ENCODE measurements at places on chromosomes 16 and 17.

DNA sequence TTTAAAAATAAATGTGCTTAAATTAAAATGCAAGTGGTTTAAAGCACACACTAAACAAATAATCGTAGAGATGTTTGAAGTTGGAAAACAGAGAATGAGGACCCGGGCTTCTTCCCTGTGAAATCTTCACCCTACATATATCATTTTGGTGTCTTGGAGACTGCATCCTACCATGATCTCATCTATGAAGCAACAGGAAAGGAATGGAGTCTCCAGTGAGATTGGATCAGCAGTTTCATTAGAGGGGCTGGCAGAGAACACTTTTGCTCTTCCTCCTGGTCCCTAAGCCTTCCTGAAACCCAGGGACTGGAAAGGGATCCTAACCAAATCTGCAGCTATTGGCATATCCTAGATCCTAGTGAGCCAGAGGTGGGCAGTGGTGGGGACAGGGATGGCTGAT lies 85.0 kb downstream of the GRIN2A start:
- no peak for DNase-seq

DNA sequence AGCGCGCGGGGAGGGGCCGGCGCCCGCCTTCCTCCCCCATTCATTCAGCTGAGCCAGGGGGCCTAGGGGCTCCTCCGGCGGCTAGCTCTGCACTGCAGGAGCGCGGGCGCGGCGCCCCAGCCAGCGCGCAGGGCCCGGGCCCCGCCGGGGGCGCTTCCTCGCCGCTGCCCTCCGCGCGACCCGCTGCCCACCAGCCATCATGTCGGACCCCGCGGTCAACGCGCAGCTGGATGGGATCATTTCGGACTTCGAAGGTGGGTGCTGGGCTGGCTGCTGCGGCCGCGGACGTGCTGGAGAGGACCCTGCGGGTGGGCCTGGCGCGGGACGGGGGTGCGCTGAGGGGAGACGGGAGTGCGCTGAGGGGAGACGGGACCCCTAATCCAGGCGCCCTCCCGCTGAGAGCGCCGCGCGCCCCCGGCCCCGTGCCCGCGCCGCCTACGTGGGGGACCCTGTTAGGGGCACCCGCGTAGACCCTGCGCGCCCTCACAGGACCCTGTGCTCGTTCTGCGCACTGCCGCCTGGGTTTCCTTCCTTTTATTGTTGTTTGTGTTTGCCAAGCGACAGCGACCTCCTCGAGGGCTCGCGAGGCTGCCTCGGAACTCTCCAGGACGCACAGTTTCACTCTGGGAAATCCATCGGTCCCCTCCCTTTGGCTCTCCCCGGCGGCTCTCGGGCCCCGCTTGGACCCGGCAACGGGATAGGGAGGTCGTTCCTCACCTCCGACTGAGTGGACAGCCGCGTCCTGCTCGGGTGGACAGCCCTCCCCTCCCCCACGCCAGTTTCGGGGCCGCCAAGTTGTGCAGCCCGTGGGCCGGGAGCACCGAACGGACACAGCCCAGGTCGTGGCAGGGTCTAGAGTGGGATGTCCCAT lies 232.8 kb downstream of the SEC14L1 start:
- no peak for DNase-seq

DNA sequence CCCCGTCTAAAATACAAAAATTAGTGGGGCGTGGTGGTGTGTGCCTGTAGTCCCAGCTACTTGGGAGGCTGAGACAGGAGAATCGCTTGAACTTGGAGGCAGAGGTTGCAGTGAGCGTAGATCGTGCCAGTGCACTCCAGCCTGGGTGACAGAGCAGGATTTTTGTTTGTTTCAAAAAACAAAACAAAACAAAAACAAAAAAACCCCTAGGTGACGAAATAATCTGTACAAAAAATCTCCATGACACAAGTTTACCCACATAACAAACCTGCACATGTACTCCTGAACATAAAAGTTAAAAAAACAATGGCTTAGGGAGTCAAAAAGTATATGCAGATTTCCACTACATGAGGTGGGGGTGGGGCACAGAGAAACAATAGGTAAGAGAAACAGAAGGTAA lies 140.5 kb upstream of the ASIC2 start:
- DNase-seq, result no peak

DNA sequence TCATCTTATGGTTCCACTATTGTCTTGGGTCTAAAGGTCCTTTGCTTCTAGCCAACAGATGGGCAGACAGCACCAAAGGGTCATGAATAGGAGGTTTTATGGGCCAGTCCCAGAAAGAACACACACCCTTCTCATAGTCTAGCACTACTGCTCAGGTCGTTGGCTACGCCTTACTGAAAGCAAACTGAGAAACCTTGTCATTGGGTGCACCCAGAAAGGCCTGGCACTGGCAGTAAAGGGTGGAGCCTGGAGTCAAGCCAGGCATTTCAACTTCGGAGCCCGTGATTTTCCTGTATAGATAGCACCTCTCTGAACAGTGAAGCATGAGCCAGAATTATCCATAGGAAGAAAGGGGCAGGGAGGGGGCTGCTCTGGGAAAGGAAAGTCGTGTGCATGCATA lies 74.9 kb downstream of the VAT1L start:
- no peak for DNase-seq

GRCh38 chr16:65622151-65622550 lies 500.3 kb upstream of the CDH11 start:
- no peak for DNase-seq

GRCh38 chr17:75601057-75601987 lies 13.7 kb downstream of the MYO15B start:
- peak; percentile 77 for DNase-seq

DNA sequence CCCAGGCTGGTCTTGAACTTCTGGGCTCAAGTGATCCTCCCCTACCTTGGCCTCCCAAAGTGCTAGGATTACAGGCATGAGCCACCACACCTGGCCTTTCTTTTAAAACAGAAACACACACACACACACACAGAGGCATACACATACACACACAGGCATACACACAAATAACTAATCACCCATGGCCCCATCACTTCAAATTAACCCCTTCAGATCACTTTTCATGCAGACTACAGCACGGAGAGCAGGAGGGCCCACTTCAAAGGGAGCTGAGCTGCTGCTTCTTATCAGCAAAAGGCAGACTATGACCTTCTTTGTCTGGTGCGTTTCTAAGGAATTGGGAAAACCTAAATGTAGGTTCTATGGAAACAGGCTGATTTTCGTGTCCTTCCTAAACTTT lies 1.9 kb downstream of the CLCN7 start:
- no peak for DNase-seq

GRCh38 chr16:10368969-10369551 lies 16.8 kb upstream of the ATF7IP2 start:
- DNase-seq, result peak; percentile 50

DNA sequence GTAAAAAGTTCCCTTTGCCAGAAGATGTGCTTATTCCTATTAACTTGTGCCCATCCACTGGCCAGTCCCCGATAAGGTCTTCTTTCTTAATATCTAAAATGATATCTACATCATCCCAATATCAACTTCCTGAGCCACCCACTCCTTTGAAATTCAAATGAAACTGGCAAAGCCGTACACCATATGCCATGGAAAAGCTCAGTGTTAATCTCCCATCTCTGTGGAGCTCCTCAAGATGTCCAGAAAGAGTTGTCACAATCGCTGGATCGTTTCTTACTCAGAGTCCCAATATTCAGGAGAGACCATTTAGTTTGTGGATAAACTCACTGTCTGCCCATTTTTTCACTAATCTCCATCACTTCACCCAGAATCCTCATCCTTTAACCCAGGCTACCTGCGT lies 420.7 kb downstream of the NPIPA8 start:
- DNase-seq, result no peak

DNA sequence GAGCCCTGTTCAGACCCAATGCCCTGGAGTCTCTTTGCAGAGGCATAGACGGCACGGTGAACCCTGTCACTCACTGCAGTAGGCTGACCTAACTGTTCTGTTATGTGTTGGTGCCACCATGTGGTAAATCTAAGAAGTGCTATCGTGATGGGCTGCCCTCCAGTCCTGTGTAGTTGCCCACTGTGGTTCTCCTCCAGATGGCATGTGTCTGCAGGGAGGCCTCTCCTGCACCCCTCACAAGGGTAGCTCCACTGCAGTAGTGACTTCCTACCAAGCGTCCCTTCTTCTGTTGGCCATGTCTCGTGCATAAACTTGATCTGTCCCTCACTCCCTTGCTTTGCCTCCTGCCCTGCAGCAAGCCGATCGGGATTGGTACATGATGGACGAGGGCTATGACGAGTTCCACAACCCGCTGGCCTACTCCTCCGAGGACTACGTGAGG lies 5.8 kb downstream of the DHX38 start:
- DNase-seq, result peak; percentile 77

DNA sequence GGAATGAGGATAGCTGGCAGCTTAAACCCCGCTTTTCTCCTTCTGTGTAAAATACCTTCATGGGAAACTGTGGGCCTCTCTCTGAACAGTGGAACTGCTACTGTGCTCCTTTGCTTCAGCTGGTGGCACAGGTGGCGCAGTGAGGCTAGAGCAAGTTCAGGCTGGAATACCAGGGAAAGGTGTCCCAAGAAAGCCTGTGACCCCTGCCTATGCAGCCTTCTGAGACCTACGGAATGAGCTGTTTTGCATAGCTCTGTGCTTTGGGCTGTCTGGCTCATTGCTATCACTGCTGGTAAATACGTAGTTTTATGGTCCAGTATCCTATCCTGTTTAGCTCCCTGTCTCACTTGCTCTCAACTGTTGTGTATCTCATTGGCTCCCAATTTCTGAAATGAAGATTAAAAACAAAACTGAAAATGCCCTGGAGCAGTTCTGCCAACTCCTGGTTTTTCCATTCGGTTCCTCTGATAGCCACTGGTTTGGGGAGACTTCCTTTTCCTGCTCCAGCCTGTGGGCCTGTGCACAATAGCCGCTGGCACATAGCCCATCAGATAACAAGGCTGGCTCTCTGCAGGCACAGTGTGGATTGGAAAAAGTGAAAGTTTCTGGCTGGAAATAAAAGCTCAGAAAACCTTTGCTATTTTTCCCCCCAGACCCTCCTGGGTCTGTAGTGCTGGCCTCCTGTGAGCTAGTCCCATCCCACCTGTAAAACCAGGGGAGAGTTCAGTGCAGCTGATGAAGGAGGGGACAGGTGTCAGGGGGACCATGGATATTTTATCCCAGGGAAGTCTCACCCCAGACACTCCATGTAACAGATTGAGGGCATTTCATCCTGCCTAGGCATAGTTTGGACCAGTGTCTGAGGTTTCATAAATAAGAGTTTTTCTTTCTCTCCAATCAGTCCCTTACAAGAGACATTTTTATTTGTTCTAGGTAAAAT lies 24.0 kb downstream of the LIMD2 start:
- DNase-seq, result peak; percentile 76

DNA sequence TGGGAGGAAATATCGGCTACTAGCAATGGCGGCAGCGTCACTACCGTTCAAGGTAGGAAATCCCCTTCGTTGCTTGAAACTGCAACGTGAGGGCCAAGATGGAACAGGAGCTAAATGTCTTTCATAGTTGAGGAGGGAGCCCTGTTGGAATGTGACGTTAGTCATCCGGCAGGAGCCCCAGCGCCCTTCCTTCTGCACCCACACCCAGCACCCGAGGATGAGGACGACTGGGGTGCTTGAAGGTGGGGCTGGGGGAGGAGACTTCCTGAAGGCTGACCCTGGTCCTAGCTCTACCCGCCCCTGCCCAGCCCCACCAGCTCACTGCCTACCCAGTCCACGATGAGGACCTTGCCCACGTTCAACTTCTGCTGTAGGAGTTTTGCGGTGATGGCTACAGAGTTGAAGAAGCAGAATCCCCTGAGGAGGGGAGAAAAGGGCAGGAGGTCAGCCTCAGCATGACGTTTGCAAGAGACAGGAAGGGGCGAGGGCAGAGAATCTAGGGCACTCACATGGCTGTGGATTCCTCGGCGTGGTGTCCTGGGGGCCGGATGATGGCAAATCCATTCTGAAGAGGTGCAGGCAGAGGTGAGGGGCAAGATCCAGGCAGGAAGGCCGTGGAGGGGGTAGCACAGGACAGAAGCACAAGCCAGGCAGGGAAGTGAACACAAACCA lies 11.9 kb downstream of the G6PC3 start:
- no peak for DNase-seq

- no peak for DNase-seq
These were observed 12.7 kb upstream of the NSMCE1 start for GRCh38 chr16:27281243-27281642.

Data from ACHN (cell line).